ENCODE measurements at places on chromosomes 4 and X.
A peak's percentile ranks its signal among the peaks of the same experiment; 100 is the strongest.

- no peak for DNase-seq
Observed at GRCh38 chrX:14963447-14964236, 90.4 kb downstream of the MOSPD2 start.

DNA sequence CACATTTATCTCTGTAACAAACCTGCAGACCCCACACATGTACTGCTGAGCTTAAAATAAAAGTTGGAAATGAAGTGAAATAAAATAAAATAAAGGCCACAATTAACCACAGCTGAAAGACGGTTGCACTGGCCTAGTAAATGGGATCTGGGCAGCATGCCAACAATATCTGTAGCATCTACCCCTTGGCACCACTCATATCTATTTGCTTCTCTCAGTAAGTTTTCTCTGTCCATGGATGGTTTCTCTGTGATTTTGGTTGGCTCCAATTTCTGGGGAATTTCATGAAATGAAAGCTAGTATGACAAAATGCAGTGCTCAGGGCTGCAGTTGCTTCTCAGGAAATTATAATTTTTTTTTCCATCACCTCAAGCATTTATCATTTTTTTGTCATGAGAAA is 172.0 kb upstream of the IL15 start:
- DNase-seq, result no peak

- peak; percentile 73 for DNase-seq
Observed at GRCh38 chrX:51891821-51892551, 1.4 kb upstream of the MAGED1 start.

- no peak for DNase-seq
Observed at GRCh38 chr4:131547506-131547981, 1601.5 kb upstream of the PCDH10 start.

DNA sequence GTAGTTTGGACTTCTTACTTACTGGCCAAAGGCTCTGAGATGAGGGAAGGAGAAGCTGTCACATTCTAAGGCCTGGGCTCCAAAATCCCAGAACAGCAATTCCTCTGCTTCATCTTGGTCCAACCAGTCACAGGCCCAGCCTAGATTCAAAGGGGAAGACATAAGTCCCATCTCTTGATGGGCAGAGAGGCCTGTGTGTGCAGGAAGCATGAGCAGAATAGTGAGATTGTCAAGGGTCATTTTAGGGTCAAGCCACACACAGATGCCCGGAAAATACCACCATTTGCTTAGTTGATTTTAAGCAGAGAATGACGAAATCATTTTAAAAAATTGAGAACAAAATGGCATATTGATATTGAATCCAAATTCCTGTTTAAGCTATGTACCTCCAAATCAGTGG is 580.9 kb upstream of the ZFP42 start:
- DNase-seq, result no peak

DNA sequence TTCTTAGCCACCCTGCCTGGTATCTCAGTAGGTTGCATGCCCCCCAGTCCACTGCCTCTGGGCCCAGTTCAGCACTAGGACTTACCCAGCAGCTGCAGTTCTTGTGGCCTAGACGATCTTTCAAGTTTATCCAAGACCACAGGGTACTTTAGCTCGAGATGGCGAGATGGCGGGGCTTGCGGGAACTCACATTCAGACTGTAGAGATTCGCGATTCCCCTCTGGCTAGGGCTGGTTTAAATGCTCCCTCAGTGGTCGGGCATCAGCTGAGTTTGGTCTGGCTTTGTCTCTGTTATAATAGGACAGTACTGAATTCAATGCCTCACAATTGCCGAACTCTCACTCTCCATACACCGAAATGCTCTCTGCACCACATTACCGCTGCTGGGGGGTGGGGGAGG is 18.4 kb upstream of the RFC1 start:
- DNase-seq, result no peak

GRCh38 chr4:97330917-97331316 is 812.4 kb downstream of the STPG2 start:
- no peak for DNase-seq

GRCh38 chr4:77893451-77893850 is 30.8 kb downstream of the MRPL1 start:
- no peak for DNase-seq

Data from pons (tissue), 1 donor.